Jurkat, Clone E6-1 (cell line): ENCODE measurements at places on chromosomes 2 and 18.

GRCh38 chr2:4964001-4964540 is 728.1 kb upstream of the SOX11 start:
- DNase-seq = no peak

DNA sequence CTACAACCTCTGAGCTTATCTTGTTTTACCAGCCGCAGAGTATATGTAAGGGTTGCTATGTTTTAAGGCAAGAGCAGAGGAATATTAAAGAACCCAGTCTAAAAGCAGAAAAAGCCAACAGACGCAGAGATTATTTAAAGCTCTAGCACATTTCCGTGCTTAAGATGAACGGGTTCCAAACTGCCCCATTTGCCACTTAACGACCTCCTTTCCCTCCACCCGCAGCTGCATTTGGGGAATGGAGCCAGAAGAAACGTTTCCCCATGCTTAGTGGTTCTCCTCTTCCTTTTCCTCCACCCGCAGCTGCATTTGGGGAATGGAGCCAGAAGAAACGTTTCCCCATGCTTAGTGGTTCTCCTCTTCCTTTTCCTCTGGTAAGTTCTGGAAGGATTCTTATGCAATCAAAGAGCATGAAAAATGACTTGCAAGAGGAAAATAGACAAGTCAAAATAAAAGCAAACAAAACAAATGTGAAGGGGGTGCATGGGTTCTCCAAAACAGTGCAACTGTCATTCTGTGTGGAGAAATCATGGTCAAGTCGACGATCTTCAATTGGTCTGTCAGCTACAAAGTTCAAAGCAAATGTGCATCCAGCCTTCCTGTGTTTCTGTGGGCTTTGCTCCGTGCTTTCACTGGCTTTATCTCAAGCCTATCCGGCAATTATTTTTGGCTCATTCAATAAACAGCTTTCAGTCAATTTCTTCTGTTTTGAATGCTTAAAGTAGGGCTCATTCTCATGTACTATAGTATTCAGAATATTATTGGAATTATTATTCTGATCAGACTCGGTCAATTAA is 57.8 kb downstream of the DIPK1C start:
- DNase-seq = peak; percentile 55

- no peak for DNase-seq
These were observed 31.3 kb downstream of the ANXA4 start for GRCh38 chr2:69773206-69773605.

DNA sequence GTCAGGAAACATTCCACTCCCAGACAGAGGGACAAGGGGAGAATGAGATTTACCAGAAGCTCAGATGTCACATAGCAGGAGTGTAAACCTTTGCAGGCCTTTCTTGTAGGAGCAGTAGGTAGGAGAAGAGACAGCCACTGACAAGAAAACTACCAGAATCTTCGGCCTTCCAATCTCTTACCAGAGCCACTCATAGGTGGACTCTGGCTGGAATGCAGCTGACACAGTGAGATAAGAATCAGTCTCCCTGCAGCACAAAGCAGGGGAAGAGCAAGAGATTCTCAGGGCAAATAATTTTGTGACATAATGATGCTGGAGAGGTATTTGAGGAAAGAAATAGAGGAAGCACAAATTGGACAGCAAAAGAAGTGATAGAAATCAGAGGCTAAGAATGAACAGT is 1534.5 kb downstream of the DPP10 start:
- DNase-seq = no peak

DNA sequence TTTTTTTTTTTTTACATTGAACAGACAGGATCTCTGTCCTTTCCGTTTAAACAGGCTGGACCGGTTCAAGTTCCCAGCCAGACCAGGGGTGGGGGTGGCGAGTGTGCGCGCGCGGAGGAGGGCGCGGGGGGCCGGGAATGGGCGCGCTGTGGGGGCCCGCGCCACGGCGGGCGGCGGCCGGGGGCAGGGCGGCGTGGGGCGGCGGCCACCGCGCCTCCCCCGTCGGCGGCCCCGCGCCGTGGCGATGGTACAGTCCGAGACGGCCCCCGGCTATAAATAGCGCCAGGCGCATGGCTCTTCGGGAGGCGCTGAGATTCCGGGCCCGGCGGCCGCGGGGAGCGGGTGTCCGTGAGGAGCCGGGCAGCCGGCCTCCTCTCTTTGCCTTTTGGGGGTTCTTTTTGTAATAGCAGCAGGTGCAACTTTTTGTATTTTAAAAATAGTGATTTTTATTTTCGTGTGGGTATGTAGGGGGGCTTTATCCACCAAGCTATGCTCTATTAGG is 430 bp upstream of the CELF4 start:
- no peak for DNase-seq

- no peak for DNase-seq
These were observed 17.0 kb downstream of the SNED1 start for GRCh38 chr2:241015439-241015838.

DNA sequence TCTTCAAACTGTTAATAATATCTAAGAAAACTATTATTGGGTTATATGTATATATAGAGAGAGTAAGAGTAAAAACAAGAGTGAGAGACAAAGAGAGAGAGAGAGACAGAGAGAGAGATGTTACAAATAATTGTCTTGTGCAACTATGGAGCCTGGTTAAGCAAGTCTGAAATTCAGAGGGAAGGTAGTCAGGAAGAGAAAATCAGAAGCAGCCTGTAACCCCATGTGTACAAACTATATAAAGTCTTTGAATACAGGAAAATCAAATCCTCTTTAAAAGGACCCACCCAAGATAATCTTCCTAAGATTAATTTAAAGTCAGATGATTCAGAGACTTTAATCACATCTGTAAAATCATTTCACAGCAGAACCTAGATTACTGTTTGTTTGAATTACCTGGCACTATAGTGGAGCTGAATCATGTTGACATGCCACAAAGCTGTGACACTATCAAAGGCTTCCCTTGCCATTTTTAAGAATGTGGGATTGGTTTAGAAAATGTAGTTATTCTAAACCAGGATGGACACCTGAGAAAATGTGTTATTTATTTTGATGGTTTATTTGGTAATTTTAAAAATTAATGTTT is 301.7 kb upstream of the FSIP2 start:
- no peak for DNase-seq

DNA sequence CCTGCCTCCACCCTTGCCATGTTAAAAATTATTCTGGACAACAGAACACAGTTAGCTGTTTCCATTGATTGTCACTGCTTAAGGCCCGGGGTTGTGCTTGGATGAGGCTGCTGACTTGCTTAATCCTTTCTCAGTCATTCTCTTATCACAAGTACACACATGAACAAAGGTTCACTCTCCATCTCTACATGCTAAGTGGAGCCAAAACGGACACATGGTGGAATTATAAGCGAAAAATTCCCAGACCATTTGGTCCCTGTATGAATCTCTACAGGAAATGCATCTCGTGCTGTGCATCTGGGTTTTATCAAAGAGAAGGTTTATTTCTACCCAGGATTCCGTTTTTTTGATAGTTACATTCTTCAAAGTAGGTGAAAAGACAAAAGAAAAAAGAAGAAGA is 177.5 kb upstream of the ETAA1 start:
- no peak for DNase-seq

DNA sequence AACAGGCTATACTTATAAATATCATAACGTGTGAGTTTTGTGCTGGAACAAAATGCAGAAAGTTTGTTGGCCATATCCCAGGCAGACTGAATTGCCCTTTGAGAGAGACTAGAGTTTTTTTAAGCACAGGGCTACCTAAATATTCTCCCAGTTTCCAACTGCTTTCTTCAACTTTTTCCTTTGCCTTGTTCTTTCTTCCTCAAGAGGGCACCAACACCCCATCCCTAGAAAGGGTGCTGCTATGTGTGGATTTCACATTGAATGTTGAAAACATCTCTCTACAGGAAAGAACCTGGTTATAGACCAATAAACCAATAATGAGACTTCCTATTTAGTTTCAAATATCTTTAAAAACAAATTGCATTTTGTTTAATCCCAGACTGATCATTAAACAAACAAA is 87.9 kb downstream of the ICOS start:
- DNase-seq = peak; percentile 20

DNA sequence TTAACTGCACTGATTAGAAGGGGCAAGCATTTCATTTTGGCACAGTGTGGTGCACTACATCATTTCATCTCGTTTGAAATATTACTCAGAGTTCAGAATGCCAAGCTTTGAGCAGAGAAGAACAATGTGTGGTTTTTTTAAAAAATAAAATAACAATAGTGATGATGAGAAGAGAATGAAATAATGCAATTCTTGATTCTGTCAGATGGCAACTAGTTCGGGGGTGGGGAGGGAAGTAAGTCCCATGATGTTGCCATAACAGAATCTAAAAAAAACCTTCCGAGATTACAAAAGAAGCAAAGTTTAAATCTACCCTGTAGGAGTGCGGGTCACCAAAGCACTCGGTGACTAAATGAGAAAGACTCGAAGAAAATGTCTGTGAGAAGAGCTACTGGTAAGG is 490.4 kb downstream of the NR4A2 start:
- DNase-seq = no peak

DNA sequence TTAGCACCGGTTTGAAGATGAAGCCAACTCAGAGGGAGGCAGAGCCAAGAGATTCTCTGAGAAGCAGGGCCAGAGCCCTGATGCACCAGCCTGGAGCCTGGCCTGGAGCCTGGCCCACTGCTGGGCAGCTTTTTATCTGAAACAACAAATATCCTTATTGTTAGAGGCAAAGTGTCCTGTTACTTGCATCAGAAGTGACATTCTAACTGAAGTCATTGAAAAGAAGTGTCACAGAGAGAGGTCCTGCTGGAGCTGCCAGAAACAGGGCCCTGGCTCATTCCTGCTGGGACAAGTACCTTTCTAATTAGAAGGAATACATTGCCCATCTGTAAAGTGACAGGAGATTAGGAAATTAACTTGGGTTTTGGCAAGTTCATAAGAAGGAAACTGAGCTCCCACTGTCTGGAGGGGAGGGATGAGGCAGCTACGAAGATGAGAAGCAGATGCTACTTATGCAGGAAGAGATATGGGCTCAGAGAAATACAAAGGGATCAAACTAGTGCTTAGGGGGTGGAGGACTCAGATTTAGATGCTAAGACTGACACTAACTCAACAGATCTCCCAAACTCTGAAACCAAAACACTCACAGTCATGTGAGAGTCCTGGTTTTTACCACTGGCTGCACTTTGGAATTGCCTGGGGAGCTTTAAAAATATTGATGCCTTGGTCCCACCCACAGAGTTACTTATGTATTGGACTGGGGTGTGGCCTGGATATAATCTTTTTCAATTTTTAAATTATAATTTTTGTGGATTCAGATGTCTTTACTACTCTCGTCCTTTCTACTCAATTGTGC is 11.0 kb upstream of the HK2 start:
- no peak for DNase-seq

- DNase-seq = no peak
These were observed 469.3 kb upstream of the RAB12 start for GRCh38 chr18:8139891-8140406.

DNA sequence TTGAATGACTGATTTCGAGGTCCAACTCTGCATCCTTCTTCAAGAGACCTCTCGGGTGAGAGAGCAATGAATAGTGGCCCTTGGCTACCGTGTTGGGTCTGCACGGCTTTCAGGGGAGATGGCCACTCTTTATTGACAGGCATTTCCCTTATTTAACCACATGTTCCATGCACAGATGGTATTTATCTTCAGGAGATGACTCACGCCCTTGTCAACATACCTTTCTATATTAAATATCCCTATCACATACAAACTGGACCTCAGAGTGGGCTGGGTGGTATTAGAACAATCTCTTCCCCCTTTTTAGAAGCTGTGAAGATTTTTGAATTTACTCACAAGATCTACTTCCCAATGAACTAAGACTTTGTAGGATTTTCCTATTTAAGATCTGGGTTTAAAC is 109.6 kb upstream of the CDC42EP3 start:
- DNase-seq = no peak

- DNase-seq = no peak
These were observed 80.3 kb upstream of the HAAO start for GRCh38 chr2:42872721-42873120.

- DNase-seq = no peak
These were observed 84.4 kb downstream of the THNSL2 start for GRCh38 chr2:88254437-88255091.

DNA sequence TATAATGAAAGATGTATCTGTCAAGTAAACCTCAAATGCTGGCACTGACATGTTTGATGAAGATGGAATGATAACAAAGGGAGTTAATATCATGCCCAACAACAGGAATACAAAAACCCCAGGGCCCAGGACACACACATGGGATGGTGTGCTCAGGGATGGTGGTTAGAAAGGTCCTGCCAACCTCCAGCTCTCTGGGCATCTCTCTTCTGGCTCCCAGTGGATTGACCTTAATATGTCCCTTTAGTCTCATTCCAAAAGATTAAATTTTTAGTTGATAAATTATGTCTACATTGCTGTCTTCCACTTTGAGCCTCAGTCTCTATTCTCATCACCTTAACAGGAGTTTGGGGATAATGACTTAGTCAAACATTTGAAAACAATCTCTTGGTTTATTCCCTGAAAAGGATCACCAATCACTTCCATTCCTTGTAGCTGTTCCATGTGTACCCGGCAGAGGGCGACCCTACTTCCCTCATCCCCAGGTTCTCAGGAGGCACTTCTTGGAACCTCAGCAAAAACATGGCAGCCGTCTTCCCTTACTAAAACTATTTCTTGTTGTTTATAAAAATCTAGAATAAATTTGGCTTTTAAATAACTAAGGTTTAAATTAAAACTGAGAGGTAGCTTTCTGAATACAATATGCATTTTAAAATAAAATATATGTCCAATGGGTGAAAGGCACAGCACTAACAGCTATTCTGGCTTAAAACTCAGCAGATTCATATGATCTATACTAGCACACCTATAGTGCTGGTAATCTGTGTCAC is 29.6 kb downstream of the MCEE start:
- peak; percentile 39 for DNase-seq

- DNase-seq = no peak
These were observed 3.5 kb downstream of the RRM2 start for GRCh38 chr2:10125842-10126631.

DNA sequence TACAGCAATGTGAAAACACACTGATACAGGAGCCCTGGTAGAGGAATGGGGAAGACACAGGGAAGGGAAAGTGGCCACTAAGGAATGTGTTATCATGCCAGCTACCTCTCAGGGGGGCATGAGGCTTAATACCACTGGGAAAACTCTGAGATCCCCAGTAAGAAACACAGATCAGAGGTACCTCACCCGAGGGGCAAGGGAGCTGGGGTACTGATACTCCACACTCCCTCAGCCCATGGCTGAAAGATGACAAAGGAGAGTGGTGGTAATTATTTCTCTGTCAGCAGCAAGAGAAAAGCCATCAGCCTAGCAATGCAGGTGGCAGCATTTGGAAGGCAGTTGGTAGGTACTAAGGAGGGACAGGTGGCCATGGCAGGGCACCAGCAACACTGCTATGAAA is 434.8 kb downstream of the NBAS start:
- no peak for DNase-seq

DNA sequence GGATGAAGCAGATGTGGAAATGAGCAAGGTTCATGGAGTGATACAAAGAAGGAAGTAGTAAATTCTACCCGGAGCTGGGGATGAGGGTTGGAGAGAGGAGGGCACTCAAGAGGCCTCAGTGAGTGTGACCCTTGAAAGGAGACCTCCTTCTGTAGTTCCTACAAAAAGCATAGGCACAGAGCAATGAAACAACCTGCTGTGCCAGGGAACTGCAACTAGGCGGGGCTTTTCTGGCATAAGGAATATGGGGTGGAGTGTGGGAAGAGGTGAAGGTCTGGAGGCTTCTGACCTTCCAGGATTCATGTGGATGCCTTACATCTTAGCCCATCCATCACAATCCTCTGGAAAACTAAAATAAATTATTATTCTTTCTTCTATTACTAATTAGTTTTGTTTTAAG is 25.5 kb upstream of the PGAP1 start:
- DNase-seq = no peak
